Activated gamma-delta T cell treated with Interleukin-2 at 50 U/mL for 16 hours (primary cell): ENCODE measurements at places on chromosomes 16 and 17.

- no peak for DNase-seq
Observed at GRCh38 chr16:53714205-53715022, 10.5 kb downstream of the FTO start.

DNA sequence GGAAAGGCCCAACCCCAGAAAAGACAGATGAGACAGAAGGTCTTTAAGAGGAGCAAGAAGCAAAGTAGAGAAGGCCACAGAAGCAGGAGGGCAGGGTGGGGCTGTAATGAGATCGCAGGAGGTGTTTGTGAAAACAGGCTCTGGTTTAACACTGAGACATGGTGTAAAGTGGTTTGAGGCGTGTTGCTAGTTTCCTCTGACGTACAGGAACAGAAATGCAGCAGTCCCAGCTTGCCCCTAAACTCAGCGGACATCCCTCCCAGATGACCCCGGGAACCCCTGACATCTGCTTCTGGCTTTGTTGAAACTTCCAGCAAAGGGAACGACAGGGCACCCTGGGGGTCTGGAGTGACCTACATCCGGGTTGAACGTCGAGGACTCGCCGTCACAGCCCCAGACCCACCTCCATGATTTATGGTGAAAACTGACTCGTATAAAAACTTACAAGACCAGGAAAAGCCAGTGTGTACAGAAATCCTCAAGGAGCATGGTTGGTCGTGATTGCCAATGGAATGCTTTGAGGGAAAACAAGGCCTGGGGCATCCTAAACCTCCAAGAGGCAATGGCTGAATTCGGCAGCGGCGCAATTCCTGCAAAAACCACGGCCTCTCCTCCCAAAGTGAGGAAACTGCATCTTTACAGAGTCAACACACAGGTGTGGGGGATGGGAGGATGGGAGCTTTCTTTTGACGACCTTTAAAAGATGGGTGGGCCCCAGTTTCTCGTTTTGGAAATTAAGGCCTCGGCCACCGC is 25.8 kb downstream of the LITAF start:
- peak; percentile 71 for DNase-seq

DNA sequence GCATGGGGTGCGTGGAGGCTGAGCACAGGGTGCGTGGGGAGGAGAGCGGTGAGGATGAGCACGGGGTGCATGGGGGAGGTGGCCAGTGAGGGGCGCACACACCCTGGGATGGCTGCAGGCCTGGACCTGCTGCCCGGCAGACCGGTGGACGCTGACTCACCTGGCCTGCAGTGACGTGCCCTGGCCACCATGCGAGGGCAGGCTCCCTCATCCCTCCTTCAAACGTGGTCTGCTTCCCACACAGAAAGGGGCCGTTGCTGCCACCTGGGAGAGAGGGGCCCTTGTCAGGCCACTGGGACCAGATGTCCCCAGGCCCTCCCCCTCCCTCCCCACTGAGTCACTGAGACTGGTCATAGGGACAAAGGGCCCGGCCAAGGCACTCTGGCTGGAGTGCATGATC is 20.1 kb upstream of the APRT start:
- no peak for DNase-seq

GRCh38 chr17:36742267-36743000 is 141.1 kb downstream of the MRM1 start:
- no peak for DNase-seq

GRCh38 chr16:85759136-85759535 is 8.2 kb upstream of the C16orf74 start:
- DNase-seq, result no peak

GRCh38 chr16:1053700-1054368 is 18.7 kb upstream of the SSTR5 start:
- no peak for DNase-seq
